ENCODE measurements at places on chromosomes 3 and 15.

GRCh38 chr3:185927501-185928200, 10.2 kb downstream of the TRA2B start:
- no peak for DNase-seq

- no peak for DNase-seq
These were observed 365.2 kb upstream of the AGTR1 start for GRCh38 chr3:148332509-148332908.

DNA sequence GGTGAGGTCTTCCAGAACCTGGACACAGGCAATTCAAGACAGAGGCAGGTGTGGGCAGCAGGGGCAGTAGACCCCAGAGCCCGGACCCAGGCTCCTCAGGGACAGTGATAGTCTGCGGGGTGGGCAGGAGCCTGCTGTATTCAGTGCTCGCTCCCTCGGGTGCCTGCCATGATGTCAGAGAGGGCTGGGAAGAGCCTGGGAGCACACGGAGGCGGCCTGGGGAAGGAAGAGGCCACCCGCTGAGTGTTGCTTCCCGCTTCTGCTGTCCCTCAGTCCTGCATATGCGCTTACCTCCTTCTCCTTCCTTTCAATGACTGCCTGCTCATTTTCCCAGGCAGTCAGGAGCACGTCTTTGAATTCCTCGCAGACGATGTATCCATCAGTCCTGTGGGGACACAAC, 22.8 kb downstream of the TMEM43 start:
- peak; percentile 73 for DNase-seq

- no peak for DNase-seq
These were observed 102.5 kb upstream of the ROBO1 start for GRCh38 chr3:79870313-79870620.

DNA sequence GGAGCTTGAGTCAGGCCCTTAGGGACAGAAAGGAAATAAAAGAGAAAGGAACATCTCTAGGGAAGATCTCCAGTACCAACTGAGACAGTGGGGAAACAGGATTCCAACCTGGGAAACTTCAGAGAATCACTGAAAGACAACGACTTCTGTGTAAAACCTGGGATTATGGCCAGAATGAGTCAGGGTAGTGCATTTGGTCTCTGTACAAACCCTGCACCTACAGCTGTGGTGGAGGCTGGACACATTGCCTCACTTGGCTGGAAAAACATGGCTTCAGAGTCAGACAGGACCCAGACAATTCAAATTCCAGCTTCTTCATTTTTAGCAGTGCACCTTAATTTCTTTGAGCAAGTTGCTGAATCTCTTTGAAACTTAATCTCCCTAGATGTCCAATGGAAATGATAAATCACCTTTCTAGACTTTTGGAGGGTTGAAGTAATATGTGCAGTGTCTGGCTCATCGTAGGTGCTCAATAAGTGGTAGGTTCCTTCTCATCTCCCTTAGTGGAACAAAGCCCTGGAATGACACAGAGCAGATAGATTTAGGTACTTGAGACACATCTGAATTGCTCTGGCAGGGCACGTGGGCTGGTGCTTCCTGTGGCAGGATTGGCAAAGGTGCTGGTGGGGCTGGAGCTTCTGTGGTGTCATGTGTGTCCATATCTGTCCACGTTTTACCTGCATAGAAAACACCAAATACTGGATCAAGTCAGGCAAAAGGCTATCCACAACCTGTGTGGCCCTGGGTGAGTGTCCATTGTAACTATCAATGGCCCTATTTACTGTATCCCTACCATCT, 6.1 kb upstream of the CLSTN2 start:
- no peak for DNase-seq

DNA sequence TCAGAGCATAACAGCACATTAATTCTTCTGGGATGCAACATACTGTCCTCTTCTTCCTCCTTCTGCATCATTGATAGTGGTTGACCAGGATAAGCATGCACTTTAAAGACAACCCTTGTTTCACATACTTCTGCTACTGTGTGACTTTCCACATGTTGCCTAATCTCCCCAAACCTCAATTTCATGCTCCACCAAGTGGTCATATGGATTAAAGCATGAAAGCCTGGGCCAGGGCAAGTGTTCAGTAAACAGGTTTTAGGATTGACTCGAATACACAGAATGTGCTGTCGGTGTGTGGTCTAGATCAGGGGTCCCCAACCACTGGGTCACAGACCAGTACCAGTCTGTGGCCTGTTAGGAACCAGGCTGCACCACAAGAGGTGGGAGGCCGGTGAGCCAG, 22.5 kb upstream of the BFSP2 start:
- peak; percentile 67 for DNase-seq

- no peak for DNase-seq
These were observed 231.3 kb downstream of the PLCL2 start for GRCh38 chr3:17116007-17116600.

DNA sequence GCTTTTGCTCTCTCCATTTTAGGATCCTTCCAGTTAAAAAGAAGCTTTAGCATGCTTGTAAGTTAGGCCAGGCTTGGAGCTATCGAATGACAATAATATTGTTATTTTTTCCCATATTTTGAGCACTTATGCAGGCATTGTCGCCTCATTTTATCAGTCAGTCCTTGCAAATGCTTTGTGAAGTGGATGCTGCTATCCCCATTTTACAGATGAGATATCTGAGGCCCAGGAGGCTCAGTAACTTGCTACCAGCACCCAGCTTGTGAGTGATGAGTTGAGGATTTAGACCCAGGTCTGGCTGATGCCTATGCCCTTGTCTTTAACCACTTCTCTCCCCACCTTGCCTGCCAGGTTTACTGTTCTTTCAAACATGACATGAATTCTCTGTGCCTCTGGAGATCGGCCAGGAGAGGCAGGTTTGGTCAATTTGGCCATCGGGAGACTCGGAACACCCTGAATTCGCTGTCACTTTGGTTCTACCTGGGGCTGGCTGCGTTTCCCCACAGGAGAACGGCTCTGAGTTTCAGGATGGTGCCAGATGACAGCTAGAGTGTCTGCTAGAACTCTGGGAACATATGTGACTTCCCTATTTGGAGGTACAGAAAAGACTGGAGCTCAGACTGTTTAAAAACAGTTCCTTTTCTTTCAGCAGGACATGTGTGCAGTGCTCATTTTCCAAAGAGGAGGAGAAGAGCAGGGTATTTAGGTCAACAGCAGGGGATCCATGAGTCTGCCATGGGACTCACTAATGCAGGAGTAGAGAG, 25.5 kb upstream of the ZNF710 start:
- no peak for DNase-seq

DNA sequence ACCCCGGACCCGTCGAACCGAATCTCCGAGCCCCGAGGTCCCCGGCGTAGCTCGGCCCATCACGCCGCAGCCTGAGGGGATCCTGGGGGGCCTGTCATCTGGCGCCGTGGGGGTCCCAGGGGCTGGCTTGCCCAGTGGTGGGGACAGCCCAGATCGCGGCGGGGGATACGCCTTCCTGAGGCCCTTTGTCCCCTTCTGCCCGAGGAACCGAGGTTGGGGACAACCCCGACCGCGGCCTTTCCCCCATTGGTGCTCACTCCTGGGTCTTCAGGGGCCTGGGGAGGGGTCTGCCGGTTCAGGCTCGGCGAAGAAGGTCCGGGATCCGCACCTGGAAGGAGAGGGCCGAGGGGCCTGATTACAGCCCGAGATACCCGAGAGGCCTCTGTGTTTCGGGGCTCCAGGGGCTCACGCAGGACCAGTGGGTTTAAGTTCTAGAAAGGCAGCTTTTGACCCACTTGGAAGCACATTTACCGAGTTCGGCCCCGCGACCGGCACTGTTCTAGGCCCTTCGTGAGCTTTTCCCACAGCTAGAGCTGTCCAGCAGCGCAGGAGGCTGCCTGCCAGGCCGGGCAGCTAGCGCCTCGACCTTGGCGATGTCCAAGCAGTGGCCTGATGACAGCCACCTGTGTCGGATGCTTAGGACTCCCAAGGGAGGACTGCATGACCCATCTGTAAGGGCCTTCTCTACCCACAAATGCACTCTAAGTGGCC, 504 bp downstream of the ABHD2 start:
- no peak for DNase-seq

- DNase-seq, result no peak
These were observed 18.0 kb downstream of the SCG5 start for GRCh38 chr15:32659340-32660155.

DNA sequence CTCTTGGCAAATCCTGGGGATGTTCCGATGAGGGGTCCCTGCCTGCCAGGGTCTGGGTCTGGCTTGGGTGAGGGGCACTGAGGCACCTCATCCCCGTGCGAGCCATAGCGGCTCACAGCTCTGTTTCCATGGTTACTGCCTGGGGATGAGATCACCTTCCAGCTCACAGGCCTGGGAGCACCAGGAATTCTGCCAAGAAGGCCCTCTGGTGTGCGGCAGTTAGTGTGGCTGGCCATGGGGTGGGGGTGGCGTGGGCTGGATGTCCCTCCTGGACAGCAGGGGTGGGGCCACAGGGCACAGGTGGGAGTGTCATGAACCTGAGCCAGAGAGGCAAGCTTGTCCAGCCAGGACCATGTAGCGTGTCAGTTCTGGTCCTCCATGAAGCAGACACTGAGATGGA, 22.1 kb upstream of the PRR23E start:
- DNase-seq, result peak; percentile 50

DNA sequence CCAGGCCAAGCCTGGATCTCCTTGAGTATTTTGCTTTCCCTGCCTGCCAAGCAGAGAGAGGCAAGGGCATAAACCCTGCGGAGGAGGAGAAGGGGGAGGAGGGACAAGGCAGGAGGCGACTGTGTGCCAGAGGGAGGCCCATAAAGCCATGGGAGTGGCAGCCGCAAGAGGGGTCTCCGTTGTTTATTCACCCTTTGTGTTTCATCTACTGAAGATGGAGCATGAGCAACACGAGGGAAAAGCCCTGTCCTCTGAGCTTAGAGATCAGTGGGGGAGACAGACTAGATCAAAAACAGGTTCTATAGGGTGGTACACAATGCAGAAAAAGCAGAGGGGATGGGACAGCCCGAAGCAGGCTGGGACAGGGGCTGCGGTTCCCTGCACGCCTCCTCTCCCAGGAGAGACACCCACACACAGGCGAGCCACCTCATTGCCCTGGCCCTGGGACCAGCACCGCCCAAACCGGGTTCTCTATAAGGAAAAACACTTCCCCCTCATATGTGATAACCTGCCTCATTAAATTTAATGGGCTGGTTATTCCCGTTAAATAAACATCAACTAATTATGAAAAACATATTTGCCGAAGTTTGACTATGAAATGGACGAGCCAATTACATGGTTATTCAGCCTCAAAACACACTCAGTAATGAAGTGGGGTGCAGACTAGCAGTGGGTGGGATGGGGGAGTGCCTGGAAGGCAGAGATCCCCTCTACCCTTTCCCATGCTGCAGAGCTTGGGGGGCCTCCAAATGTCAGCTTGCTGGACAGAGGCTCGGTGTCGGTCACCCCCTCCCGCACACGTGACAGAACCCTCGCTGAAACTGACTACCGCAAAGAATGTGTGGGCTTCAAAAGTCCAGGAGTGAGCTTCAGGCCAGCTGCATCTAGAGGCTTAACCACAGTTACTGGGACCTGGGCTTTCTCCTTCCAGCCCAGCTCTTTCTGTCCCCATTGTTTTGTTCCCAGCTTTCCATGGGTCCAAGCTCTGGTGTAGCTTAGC, 14.2 kb upstream of the PLXNA1 start:
- no peak for DNase-seq

- DNase-seq, result no peak
These were observed 8.0 kb downstream of the PLXNA1 start for GRCh38 chr3:126990890-126991289.

GRCh38 chr15:42118650-42119445, 24.5 kb upstream of the PLA2G4D start:
- no peak for DNase-seq

- peak; percentile 78 for DNase-seq
These were observed 654 bp downstream of the RUBCN start for GRCh38 chr3:197736010-197736490.

Measured in endodermal cell (in vitro differentiated cells).